ENCODE measurements at places on chromosomes 4 and X.
A peak's percentile ranks its signal among the peaks of the same experiment; 100 is the strongest.

- no peak for DNase-seq
These were observed 1.7 kb downstream of the PPP2R2C start for GRCh38 chr4:6470502-6471306.

- DNase-seq = no peak
These were observed 131.8 kb upstream of the VCX start for GRCh38 chrX:7711167-7711566.

DNA sequence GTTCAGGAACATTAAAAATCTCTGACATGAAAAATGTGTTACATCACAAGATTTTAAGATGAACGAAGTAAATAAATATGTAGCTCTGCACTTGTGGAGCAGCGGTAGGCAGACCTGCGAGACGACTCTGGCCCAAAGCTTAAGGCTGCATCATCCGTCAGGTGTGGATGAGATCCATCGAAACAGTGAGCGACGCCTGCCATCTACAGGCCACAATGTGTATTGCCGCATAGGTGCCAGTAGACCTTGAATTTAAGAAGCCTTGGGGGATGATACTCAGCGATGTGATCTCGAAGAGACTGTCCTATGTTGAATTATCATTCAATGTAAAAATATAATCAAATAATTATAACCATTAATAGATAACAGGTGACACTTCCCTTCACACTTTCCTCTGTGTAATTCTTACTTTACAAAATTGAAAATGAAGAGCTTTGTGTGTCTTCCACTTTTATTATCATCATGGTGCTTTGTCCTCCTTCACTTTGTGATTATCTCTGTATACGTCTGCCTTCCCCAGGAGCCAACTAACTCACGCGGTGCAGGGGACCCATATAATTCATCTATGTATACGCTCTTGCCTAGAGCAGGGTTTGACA is 851.0 kb downstream of the RAB28 start:
- DNase-seq = peak; percentile 26

GRCh38 chr4:24143741-24144140 is 253.9 kb upstream of the PPARGC1A start:
- DNase-seq = no peak

DNA sequence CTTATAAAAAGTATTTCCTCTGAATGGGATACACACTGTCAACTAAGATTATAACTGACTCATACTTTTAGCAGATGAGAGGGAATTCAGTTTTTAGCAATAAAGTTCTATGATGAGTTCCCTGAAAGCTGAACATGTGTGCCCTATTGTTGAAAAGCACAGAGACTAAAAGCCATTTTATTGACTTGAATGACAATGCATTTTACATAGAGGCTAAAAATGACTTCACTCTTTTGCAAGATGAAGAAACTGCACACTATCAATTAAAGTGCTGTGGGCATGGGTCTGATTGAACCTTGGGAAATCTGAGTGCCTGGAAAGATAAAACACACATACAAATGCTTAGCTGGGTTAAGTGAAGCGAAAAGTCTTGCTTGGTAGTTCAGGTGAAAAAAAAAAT is 633.4 kb downstream of the PDHA2 start:
- DNase-seq = no peak

DNA sequence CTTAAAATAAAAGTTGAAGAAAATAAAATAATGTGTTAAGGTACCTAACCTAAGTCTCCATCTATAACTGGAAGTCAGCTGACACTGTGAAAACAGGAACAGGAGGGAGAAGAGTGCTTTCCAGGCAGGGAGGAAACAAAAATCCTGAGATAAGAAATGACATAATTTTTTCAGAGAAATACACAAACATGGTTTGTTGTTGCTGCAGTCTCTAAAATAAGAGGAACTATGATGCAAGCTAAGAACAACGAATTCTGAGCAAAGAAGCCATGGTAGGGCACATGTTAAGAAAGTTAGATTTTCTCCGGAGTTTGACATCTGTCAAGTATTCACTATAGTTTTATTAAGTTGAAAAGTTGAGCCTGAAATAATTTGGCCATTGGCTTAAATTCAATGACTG is 26.9 kb downstream of the PAPSS1 start:
- DNase-seq = no peak

GRCh38 chr4:53748328-53748772 is 157.1 kb upstream of the LNX1 start:
- DNase-seq = peak; percentile 96

DNA sequence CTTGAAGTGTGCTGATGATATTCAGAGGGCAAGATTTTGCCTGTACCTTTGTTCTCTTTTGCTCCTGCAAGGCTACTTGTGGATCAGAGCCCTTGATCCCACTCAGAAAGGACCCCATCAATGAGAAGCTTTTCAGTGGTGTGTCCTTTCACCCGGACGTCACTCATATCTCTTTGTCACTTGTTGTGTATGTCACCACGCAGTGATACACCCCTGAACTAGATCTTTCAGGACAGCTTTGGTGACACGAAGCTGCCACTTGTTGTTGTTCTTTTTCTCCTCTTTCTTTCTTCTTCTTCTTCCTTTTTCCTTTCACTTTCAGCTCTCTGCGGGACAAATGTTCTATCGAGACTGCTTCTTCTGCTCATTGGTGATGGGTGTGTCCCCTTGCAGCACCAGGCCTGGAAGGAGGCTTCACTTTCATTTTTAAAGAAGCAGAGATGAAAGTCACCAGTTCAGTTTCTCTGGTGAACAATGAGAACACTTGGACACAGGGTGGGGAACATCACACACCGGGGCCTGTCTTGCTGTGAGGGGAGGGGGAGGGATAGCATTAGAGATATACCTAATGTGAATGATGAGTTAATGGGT is 83.6 kb downstream of the NBDY start:
- peak; percentile 56 for DNase-seq

DNA sequence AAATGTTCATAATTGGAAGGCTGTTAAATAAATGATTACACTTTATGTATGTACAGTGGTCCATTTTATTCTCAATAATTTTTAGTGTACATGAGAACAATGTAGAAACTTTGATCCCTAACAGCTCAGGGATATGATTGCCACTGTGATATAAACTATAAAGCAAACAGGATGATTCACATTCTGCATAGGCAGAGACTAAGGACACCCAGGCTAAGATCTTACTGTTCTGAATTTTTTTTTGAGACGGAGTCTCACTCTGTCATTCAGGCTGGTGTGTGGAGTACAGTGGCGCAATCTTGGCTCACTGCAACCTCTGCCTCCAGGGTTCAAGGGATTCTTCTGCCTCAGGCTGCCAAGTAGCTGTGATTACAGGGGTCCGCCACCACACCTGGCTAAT is 186.6 kb downstream of the PDGFC start:
- no peak for DNase-seq

GRCh38 chr4:53150631-53151488 is 215.0 kb downstream of the SCFD2 start:
- DNase-seq = no peak

DNA sequence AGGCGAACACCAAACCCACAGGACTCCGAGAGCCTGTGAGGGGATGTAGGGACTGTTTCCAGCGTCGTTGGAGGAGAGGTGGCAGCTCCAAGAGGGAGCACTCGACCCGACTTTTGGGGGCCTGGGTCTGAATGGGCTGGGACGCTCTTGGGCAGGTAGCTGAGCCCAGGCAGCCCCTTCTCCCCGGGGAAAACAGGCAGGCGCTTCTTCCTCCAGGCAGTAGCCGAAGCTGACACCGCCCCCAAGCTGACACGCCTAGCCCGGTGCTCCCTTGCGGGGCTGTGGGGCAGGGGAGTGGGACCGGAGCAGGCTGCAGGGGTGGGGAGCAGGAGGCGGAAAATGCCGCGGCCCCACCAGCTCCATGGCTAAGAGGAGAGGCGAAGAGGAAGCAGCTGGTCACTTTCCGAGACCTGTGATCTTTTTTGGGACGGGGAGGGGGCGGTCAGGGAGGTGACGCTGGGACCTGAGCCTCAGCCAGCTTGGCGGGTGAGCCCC is 4.2 kb downstream of the NKX1-1 start:
- DNase-seq = no peak

- no peak for DNase-seq
These were observed 135.6 kb downstream of the TSPAN5 start for GRCh38 chr4:98522636-98523395.

DNA sequence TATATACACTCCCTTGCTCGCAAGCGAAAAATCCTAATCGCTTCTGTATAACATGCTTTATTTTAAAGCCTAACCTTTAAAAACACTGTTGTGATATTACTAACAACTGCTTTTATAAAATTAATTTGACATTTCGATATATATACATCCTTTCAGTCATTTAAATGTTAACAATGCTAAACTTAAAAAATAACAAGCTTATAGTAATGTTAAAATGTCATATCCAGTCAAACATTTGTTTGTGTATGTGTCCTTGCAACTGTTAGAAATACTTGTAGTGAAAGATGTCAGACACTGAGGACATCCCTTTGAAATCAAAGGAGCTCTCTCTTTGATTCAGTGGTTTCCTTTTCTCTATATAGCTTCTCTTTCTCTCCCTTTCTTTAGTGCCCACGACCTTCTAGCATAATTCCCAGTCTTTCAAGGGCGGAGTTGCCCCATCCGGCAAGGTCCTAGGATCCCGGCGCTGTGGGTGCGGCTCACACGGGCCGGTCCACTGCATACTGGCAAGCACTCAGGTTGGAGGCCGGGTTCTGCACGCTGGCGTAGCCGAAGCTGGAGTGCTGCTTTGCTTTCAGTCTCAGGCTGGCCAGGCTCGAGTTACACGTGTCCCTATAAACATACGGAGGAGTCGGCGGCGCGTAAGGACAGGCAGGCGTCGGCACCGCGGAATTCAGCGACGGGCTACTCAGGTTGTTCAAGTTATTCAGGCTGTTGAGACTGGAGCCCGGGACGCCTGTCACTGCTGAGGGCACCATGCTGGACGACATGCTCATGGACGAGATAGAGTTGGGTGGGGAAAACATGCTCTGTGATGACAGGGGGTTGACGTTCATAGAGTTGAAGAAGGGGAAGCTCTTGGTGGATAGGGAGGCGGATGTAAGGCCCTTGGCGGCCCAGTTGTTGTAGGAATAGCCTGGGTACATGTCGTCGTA is 5.0 kb downstream of the PITX2 start:
- DNase-seq = no peak

DNA sequence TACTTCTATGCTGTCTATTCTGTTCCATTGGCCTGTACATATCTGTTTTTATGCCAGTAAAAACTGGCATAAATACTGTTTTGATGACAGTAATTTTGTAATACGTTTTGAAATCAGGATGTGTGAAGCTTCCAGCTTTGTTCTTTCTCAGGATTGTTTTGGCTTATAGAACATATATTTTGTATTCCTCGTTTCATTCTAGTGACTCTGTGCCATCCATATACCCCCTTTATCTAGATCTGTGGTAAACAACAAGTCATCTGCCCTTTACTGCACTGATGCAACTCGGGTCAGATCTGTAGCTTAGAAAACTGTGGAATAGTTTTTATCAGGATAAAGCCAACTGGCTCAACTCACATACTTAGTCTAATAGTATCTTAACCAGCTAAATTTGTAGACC is 233.7 kb downstream of the PRDM5 start:
- DNase-seq = no peak

- no peak for DNase-seq
These were observed 302 bp downstream of the NHS start for GRCh38 chrX:17375367-17375636.

DNA sequence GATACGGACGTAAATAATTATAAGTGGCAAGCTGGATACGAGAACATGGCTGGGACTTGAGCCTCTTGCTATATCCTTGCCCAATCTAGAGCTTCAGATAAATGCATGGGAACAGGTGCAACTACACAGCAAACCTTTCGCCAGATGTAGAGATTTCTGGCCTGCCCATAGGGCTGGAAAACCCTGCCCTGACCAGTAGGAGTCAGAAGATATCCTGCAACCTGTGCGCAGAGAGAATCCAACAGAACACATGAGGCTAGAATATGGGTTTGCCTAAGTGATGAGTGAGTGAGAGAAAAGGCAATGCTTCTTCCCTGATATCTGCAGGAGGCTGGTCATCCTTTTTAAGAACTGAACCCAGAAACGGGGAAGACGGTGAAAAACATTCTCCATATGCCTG is 805.3 kb upstream of the TENM3 start:
- no peak for DNase-seq

GRCh38 chrX:10828036-10828435 is 207.7 kb upstream of the MID1 start:
- no peak for DNase-seq

- DNase-seq = no peak
These were observed 31.1 kb downstream of the SYTL4 start for GRCh38 chrX:100700809-100701208.

GRCh38 chrX:69074726-69075125 is 90.5 kb downstream of the PJA1 start:
- DNase-seq = no peak

GRCh38 chrX:118493016-118493415 is 2.6 kb upstream of the DOCK11 start:
- no peak for DNase-seq

DNA sequence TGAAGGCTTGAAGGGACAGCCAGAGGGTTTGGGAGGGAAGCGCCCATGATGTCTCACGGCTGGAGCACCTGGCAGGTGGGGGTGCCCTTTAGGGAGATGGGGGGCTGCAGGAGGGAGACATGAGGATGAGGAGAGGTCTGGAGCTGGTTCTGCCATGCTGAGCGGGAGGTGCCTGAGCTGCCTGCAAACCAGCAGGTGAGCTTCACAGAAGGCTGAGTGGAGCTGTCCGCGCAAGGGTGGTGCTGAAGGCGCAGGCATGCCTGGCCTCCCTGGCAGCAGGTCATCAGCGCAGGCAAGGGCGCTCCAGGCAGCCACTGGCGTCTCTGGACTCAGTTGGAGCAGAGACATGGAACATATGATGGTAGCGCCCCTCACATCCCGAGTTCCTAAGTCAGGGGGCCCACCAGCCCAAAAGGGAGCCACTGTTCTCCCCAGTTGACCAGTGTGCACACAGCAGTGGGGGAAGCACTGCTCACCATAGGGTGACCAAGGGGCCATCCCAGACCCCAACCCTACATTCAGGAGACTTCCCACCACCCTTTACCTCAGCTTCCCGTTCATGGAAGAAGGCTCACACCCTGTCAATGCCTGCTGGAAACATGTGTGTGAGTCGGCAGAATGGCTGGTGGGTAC is 25.8 kb downstream of the ADRA2C start:
- no peak for DNase-seq

DNA sequence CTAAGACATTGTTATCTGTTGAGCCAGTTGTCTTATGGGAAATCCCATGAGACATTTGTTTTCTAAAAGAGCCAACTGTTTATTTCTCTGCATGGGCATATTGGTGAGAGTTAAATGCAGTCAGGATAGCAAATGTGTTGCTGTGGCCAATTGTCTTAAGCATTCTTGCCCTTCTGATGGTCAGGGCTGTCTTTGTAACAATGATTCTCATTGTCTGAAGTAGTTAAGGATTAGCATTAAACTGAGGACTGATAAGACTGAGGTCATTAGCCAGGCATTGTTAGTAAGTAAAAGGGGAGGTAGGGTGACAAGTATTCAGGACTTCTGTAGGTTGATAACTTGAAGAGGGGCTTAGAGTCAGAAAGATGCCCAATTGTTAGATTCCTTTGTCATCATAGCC is 11.2 kb upstream of the MORF4L2 start:
- DNase-seq = no peak

DNA sequence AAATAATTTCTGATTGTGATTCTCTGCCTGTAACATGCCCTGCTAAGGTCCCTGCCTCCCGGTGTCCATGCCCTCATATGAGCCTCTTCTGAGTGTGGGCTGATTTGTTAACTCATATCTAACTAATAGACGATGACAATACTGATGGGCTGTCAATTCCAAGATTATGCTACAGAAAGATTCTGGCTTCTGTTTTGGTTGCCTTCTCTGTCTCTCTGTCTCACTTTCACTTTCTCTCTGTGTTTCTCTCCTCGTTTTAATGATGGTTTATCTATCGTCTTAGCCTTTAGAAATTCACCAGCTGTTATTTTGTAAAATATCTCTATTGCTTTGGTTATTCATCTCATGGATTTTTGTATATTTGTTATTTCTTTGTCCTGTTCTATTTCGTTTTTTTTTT is 312.5 kb upstream of the ANXA10 start:
- no peak for DNase-seq
